HT-29 (cell line): ENCODE measurements at places on chromosomes 11 and 22.

DNA sequence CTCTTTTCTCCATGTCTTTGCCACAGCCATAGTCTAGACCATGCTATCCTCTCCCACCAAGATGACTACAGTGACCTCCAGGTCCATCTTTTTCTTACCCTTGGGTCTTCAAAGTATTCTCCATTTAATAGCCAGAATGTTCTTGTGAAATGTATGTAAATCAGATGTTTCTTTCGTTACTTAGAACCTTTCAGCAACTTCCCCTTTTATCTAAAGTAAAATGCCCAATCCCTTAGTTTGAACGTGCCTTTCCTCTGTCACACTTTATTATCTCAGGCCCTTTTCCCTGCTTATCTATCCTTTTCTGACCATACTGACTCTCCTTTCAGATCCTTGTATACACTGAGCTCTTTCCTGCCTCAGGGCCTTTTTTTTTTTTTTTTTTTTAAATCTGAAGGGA, 17.9 kb downstream of the RBM4B start:
- no peak for DNase-seq

- DNase-seq: no peak
Observed at GRCh38 chr22:45376703-45377102, 36.7 kb downstream of the SMC1B start.

- DNase-seq: no peak
Observed at GRCh38 chr11:77449060-77449521, 24.8 kb downstream of the PAK1 start.

GRCh38 chr22:40345815-40346184, 500 bp upstream of the ADSL start:
- peak; percentile 22 for DNase-seq

DNA sequence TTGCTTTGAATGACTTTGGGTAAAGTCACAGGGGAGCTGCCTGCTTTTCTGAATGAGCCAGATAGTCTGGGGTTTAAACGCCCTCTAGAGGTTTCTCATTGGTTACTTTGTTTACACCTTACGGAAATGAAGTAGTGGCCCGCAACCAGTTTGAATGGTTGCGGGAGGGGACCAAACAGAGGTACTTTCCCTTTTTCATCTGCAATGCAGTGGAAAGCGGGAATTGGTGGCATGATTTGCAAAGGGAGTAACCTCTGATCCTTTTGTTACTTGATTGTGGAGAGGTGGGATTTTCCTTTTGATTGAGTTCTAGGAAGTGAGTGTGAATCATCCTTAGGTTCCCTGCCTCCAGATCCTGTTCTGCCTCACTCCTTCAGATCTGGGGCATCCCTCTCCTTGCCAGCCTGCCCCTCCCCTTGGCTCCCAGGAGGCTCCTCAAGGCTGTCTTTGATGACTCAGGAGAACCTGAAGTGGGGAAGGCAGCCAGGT, 15.9 kb upstream of the GLYATL1 start:
- peak; percentile 56 for DNase-seq

DNA sequence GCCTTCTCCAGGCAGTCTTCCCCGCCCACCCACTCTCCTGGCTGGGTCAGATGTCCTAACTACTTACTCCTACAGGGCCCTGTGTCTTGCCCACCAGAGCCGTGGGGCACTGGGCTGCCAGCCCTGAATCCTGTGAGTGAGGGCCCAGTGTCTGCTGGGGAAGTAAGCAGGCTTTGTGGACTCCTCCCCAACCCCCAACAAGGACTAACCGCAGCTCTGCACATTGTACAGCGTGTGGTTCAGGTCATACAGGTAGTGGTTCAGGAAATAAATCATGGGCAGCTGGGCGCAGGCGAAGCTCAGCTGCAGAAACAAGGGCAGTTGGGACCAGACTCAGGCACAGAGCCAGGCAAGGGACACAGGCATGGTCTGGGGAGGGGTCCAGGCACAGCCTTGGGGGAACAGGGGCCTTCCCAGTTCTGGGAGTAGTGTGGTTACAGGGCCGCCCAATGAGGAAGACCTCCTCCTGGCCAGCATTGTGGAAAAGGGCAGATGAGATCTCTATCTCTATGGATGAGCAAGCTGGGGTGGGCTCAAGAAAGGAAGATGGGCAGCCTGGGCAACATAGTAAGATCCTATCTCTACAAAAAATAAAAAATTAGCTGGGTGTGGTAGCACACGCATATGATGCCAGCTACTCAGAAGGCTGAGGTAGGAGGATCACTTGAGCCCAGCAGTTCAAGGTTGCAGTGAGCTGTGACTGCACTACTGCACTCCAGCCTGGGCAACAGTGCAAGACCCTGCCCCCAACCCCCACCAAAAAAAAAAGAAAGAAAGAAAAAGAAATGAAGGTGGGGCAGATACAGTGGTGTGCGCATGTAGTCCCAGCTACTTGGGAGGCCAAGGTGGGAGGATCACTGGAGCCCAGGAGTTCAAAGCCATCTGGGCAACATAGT, 5.5 kb downstream of the UNC93B1 start:
- DNase-seq: peak; percentile 67

DNA sequence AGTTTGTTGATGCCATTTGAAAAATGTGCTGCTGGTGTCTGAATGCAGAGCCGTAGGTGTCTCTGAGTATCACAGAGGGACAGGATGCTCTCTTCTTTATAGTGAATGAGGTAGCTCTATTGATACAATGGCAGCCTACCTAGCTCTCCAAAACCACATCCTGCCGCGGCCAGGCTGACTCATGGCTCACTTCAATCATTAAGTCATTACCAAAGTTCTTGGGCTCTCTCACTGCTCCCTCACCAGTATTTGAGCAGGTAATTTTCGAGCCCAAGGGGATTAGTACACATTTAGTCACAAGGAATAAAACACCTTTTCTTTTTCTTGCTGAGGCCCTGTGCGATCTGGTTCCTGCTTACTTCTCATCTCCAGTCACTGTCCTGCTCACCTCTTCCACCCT, 509.0 kb upstream of the LARGE1 start:
- DNase-seq: no peak

GRCh38 chr11:68829581-68829980, 12.1 kb downstream of the CPT1A start:
- DNase-seq: no peak
